NCI-H2081 treated with DMSO at 0.1 percent for 48 hours (cell line): ENCODE measurements at places on chromosomes 1 and 21.

- DNase-seq, result no peak
Measured at GRCh38 chr1:223176437-223176836, 33.4 kb upstream of the TLR5 start.

DNA sequence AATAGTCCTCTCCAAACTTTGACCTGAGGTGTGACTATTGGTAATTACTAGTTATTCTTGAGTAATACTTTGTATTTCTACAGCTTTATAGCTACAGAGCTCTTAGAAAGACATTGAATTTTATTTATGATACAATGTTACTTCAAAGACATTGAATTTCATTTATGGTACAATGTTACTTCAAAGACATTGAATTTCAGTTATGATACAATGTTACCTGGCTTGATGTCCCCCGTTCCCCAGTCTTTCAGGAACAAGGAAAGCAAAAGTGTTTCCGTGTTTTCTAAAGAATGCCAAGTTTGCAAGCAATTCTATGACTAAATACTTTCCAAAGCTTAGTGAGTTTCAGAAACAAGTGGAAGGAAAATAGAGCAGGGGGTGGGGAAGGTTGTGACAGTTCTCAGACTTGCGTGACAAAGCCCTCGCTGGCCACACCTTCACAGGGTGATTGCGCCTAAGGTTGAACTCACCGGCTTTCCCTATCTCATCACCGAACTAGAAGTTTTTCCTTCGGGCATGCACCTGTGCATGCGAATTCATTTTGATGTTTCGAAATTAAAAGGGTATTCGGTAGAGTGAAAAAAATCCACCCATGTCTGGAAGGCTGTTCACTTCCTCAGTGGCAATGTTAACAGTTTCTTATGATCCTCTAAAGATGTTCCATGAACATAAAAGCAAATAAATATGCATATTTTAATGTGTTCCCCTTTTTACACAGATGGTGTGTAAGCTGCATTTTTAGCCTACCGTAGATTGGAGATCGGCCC, 909 bp upstream of the PAXBP1 start:
- DNase-seq, result no peak

GRCh38 chr21:26437326-26438009, 135.6 kb downstream of the CYYR1 start:
- DNase-seq, result no peak

GRCh38 chr21:16605597-16605996, 875.8 kb downstream of the USP25 start:
- DNase-seq, result no peak

DNA sequence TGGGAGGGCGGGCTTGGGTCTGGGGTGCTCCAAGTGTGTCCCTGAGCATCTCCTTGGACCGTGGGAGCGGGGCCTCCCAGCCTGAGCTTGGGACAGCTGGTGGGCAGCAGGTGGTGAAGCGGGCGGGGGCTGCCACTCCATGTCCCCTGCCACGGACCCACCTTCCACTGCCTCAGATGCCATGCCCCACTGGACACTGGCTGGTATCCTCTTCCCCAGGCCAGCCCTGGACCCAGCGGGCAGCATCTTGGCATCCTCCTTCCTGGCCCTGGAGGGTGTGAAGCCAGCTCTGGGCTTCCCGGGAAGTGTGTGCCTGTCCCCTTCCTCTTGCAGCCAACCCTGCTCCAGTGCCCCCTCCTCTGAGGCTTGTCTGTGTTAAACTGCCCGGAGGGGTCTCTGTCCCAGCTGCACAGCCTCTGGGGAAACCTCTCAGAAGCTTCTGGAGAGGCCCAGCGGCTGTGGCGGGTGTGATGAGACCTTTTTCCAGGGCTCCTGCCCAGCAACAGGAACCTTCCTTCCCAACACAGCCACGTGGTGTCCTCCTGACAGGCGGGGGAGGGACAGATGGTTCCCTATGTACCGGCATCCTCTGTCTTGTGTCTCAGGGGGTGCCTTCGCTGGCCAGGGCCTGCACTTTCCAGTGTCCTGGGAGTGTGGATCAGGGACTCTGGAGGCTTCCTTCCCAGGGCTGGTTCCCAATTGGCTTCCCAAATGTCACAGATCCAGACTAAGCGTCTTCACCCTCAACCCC, 81.6 kb upstream of the DISP3 start:
- no peak for DNase-seq

DNA sequence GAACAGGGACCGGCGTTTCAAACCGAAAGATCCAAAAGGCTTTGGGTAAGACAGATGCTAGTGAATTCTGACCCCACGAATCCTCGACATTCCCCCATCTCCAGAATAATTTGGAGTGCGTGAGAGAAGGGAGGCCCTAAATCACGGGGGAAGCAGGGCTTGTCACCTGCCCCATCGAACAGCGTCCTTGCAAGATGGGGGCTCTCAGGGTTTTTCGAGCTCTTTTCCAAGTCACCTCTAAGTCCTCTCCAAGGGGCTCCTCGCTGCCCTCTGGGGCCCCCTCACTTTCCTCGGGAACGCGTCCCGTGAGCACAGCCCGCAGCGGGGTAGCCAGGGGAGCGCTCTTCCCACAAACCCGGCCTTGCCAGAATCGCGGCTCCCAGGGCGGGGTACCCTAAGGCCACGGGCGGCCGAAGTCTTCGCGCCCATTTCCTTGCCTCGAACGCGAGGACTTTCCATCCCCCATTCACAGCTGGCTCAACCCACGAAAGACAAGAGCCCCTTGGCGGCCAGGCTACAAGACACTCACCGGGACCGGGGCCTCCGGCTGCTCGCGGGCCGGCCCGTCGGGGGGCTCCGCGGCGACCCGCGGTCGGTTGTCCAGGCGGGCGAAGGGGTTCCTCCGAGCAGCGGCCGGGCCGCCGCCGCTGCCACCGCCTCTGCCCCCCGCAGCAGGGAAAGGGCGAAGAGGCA, 546 bp downstream of the DONSON start:
- no peak for DNase-seq

GRCh38 chr1:246532519-246532918, 25.4 kb upstream of the SMYD3 start:
- no peak for DNase-seq

DNA sequence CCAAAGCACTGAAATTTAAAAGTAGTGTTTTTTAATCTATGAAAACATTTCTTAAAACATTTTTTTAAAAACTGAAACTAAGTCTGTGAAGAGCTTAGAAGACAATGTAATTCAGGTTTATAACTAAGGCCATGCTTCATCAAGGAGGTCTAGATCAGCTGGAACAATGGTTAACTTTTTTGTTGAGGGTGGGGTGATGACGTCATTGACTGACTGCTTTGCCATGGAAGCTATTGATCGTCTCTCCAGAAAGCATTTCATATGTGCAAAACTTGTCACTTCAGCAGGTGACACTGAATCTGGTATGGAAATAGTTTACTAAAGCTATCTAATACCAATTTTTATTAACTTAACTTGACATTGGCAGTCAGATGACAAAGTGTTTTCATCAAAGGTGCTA, 21.0 kb downstream of the RAVER2 start:
- no peak for DNase-seq

DNA sequence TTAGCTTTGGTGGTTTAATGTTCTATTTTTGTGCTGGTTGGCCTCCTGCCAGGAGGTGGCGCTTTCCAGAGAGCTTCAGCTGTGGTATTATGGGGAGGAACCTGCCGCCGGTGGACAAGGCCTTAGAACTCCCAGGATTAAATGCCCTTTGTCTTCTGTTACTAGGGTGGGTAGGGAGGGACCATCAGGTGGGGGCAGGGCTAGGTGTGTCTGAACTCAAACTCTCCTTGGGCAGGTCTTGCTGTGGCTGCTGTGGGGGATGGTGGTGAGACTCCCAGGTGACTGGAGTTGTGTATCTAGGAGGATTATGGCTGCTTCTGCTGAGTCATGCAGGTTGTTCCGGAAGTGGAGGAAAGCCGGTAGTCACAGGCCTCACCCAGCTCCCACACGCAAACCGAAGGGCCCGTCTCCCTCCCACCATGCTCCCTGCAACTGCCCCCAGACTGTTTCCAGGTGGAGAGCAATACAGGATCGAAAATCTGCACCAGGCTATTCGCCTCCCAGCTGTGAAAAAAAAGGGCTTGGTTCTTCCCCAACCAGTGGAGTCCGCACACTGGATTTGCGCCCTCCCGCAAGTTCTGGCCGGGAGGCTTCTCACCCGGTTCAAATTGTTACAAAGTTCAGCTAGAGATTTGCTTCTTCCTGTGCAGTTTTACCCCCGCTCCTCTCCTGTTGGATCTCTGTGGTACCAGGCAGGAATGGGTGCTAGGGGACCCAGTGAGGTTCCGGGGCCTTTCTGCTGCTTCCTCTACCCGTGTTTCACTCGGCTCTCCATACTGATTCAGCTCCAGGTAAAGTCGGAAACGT, 220.5 kb downstream of the CENPF start:
- DNase-seq, result no peak

DNA sequence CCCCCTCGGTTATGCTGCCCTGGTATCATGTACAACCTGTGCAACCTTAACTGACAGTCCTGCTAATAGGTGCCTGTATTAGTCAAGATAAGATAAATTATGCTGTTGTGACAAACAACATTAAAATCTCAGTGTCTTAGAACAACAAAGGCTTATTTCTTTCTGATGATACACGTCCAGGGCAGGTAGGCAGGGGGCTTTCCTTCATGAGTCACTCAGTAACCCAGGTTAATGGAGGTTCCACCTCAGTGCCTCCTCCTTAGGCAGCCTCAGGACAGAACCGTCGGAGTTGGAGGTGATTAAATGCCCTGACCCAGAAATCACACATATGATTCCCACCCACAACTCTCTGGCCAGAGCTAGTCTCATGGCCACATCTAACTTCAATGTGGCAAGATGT, 94.6 kb upstream of the CASZ1 start:
- DNase-seq, result no peak

DNA sequence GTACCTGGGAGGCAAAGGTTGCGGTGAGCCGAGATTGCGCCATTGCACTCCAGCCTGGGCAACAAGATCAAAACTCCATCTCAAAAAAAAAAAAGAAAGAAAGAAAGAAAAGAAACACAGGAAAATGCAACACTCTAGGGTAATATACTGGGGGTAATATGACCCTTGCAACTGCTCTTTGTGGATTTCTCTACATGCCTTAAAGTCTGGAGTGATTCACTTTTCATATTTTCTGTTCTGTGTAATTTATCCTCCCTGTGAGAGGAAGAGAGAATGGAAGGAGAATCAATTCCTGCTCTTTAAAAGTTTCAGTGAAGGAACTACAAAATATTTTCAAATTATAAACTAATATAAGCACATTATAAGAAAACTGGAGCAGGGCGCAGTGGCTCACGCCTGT, 22.7 kb downstream of the RIT1 start:
- no peak for DNase-seq

DNA sequence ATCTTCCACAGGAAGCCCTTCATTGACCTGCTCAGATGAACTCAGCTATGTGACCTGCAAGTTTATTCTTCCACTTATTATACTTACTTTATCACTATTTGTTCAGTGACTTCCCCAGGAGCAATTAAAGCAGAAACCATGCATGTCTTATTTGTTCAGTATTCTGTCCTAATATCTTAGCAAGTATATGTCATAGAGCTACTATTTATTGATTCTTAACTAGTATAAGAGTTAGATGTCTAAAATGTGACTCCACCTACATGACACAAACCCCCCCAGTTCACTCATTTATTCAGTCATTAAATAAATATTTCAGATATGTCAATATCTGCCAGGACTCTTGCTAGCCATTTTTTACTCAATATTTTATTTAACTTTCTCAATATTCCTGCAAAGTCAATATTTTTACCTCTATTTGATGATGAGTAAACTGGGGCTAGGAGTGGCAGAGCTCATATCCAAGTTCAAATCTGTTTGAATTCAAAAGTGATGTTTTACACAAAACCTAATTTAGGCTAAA, 469.0 kb upstream of the USP24 start:
- no peak for DNase-seq

GRCh38 chr1:32239790-32240139, 7.3 kb upstream of the FAM167B start:
- DNase-seq, result no peak

DNA sequence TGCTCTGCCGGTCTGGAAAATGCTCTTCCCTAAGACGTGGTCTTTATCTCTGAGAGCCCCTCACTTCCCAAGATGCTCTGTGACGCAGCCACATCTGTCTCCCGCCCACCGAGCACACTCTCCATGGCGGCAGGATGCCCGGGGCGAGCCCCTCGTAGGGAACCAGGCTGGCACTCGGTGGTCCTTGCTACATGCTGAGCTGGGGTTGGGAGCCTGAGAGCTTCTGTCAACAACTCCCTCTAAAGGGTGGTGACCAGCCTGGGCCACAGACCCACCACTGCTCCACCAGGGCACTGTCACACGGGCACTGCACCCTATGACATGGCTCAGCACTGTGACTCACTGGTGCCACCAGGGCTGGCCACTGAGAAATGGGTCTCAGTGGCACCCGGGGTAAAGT, 2.6 kb downstream of the PEX10 start:
- DNase-seq, result no peak

GRCh38 chr1:173248247-173248940, 41.3 kb upstream of the TNFSF4 start:
- DNase-seq, result no peak

- no peak for DNase-seq
Measured at GRCh38 chr21:33586927-33587326, 1.6 kb downstream of the DONSON start.

- DNase-seq, result peak; percentile 80
Measured at GRCh38 chr1:231211005-231211857, 29.8 kb upstream of the GNPAT start.

GRCh38 chr1:207454046-207454964, at the start of gene CR2:
CR2 (plus strand) TSS chr1:207454328; CDS start chr1:207454419, 91 bp downstream.
- DNase-seq, result peak; percentile 11

GRCh38 chr1:175132436-175132835, 60.1 kb downstream of the KIAA0040 start:
- DNase-seq, result no peak

- no peak for DNase-seq
Measured at GRCh38 chr1:156862584-156862983, 1.9 kb downstream of the NTRK1 start.

- DNase-seq, result no peak
Measured at GRCh38 chr1:111963985-111964738, 25.3 kb downstream of the KCND3 start.

- no peak for DNase-seq
Measured at GRCh38 chr1:205466595-205467220, 10.9 kb upstream of the BLACAT1 start.
